M059J (cell line): ENCODE measurements at places on chromosomes 13 and 19.

DNA sequence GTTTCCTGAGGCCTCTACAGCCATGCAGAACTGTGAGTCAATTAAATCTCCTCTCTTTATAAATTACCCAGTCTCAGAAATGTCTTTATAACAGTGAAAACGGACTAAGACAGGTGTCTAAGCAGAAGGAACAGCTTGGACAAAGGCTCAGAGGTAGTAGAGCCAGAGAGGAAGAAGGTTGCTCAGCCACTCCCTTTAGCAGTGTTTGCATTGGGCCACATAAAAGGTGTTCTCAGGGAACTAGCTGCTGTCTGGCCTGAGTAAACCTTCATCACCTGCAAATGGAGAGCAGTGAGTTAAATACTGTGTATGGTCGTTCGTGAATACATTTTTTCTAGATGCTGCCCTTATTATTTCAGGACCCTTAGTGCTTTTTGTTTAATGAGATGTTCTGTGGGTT is 383.4 kb downstream of the EFNB2 start:
- no peak for DNase-seq

- no peak for DNase-seq
These were observed 1388.8 kb downstream of the UQCRFS1 start for GRCh38 chr19:27824108-27824507.

DNA sequence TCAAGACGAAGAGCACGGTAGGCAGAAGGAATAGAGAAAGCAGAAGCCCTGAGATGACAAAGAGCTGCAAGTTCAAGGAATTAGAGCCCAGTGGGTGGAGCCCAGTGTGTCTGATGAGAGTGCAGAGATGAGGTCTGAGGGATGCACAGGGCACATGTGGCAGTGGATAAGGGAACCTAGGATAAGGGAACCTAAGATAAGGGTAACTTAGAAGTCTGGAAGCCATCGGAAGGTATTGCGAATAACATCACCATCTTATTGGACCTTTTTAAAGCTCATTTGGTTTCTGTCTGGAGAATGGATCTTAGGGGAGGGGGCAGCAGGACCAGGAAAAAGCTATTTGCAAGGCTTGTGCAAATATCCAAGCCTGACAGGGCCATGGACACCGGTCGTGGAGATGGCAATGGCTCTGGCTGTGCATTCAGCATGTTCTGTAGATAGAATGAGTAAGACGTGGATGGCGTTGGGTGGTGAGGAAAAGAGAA is 1.3 kb downstream of the FPR3 start:
- no peak for DNase-seq

DNA sequence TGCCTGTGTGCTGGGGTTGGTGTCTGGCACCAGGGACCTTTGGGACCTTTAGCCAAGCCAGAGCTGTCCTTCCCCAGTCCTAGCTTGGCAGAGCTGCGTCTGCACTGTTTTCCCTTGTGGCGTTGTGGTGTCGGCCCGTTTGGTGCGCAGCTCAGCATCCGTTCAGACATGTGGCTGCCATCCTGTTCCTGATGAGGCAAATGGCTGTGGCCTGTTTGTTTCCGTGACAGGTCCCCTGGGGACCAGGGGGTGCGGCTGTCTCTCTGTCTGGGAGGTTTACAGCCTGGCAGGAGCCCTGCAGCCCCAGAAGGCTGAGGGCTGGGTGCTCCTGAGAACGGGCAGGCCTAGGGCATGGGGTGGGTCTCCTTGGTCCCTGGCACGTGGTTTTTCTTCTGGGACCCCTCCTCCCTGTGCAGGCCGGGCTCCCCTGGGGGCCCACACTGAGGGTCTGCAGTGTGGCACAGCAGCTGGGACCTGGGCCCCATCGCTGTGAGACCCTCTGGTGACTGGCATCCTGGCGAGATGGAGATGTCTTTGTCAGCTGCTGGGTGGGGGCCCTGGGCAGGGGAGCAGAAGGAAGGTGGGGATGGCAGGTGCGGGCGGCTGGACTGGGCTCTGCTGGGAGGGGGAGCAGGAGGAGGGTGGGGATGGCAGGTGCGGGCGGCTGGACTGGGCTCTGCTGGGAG is 4.0 kb downstream of the SPPL2B start:
- DNase-seq: no peak

DNA sequence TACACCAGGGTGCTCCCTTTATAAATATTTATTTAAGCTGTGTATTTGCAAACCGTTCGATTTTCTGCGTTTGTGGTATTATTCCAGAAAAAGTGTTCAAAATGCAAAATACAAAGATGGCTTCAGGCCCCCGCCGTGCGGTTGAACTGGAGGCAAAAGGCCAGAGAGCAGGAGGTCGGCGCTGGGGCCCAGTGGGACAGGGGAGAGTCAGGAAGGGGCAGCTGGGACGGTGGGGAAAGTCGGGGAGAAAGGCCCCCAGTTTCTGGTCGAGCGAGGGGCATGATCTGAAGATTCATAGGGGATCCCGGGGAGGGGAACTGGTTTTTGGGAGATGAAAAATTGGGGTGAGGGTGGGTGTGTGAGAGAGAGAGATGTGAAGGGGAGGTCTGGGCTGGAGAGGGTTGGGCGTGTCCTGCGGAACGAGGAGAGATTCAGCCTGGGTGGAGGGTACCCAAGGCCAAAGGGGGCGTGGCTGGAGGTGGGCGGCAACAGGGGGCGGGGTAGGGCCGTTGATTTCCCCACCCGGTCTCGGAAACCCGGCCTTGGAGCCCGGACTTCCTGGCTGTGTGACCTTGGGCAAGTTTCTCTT is 678 bp downstream of the ISOC2 start:
- peak; percentile 52 for DNase-seq

- no peak for DNase-seq
These were observed 33.5 kb upstream of the UFM1 start for GRCh38 chr13:38316129-38316528.

GRCh38 chr13:51938454-51938853 is 72.8 kb downstream of the ATP7B start:
- DNase-seq: no peak

DNA sequence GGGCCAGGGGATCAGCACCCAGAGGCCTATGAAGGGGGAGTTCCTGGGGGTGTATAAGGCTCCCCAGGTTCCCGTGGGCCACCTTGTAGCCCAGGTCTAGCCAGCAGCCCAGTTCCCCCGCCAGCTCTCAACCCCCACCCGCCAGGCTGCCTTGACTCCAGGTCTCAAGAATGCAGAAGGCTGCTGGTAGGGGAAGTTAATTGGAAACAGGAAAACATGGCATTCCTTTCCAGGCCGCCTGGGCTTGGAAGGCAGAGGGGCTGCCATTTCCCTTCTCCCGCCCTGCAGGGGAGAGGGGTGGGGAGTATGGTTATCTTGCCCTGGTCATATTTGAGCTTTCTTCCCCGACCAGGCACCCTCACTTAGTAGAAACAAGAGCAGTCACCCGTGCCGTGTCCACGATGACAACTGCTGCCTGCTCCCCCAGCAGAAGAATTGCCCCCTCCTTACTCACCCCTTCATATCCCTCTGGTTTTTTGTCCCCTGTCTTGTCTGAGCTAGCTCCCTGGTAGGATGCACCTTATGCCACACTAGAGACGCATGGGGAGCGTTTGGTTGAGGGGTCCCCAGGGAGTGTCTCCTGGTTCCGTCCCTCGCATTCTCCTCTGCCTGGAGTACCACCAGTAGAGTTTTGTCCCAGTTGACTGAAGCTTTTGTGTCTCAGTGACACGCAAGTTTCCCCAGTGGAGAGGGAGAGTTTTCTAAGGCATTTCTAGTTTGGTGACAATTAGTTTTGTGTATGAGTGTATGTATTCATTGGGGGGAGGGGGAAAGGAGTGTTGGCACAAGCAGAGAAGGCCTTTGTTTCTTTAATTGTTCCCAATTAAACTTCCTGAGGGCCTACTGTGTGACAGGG is 4.5 kb downstream of the BICRA start:
- DNase-seq: peak; percentile 58

- DNase-seq: no peak
These were observed 16.4 kb downstream of the FPR3 start for GRCh38 chr19:51811344-51811743.

GRCh38 chr19:4144666-4145249 is 8.7 kb upstream of the CREB3L3 start:
- DNase-seq: peak; percentile 71

GRCh38 chr19:53969366-53969765 is 6.6 kb downstream of the CACNG8 start:
- no peak for DNase-seq

GRCh38 chr19:36051236-36051635 is 2.8 kb downstream of the THAP8 start:
- no peak for DNase-seq

DNA sequence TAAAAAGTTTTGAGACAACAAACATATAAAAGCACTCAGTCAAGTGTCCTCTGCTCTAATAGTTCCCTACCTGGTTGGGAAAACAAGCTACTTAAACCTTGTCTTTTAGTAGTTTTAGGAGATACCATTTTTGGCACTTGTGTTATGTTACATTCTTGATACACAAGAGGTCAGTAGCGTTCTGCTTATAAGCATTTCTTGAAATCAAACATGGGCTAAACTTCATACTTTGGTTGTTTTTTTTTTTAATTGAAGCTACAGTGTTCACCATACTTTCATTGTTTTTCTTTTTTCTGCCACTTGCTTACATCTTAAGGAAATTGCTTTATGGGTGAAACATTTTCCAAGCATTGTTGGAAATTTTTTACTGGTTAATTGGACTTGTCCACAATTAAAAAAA is 12.9 kb downstream of the NHLRC3 start:
- peak; percentile 42 for DNase-seq

GRCh38 chr19:37975596-37976515 is 68.8 kb downstream of the SIPA1L3 start:
- no peak for DNase-seq

- peak; percentile 99 for DNase-seq
These were observed 3.0 kb upstream of the ZFP36 start for GRCh38 chr19:39403331-39404312.

- DNase-seq: no peak
These were observed 48.4 kb upstream of the SPRY2 start for GRCh38 chr13:80389073-80390038.

DNA sequence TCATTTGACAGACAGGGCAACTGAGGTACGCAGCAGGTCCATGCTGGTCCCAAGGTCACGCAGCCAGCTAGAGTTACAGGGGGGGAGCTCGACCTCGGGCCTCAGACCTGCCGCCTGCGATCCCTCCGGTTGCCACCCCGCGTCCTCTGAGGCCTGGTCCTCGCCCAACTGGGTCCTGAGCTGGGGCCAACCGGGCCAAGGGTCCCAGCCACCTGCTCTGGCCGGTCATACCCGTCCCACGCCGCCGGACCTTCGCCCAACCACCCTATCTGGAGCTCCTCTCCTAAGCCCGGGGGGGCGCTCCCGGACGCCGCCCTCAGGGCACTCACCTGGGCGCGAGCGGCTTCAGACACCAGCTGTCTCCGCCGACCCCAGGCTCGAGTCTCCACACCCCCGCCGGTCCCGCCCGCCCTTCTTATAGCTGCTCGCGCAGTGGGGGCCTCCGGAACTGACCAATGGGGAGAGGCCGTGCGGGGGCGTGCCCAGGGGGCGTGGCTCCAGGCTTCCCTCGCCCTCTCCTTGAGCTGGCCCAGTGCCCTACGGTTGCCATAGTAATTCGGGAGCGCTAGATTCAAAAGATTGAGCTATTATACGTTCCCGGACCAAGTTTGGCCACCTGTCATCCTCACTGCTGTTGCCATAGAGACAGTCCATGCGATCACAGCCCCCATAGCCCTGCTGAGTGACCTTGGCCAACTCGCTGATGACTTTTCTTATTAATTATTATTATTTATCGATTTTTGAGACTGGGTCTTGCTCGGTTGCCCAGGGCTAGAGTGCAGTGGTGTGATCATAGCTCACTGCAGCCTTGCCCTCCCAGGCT is at the start of gene PLIN5:
Gene PLIN5 (minus strand): TSS at position 389 of the 823 bp plus-strand sequence. CDS start 1,150 bp downstream, outside the sequence.
- DNase-seq: peak; percentile 71

DNA sequence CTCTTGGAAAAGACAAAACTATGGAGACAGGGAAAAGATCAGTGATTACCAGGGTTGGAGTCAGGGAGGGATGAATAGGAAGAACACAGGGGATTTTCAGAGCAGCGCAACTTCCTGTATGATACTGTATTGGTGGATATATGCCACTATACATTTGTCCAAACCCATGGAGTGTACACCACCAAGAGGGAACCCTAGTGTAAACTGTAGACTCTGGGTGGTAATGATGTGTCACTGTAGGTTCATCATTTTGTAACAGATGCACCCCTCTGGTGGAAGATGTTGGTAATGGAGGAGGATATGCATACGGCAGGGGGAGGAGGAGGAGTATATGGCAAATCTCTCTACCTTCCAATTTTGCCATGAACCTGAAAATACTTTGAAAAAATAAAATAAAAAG is 68.1 kb downstream of the UFM1 start:
- DNase-seq: peak; percentile 36

GRCh38 chr13:111404746-111405145 is 84.3 kb downstream of the TEX29 start:
- no peak for DNase-seq

DNA sequence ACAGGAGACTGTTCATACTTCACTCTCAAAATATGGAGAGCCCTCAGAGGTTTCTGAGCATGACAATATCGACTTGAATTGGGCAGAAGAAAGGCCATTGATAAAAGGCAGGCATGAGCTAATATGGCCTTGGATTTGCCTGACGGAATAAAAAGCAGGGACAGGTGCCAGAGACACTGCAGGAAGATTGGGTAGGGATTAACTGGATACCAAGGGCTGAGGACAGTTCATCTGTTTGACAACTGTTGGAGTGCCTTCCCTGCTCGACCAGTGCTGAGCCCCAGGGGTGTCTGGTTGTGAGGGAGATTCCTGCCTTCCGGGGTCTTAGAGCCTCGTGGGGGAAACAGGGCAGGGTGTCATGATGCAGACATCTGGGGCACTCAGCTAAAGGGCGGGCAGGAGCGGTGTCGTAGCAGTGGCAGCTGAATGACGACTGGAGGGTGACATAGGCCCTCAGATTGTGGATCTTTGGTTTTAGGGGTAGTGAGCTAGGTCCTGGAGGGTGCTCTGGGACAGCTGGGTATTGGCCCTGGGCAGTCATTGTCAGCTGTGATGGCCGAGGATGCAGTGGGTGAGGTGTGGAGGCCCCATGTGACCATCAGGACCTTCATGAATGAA is 12.3 kb downstream of the GATAD2A start:
- no peak for DNase-seq

DNA sequence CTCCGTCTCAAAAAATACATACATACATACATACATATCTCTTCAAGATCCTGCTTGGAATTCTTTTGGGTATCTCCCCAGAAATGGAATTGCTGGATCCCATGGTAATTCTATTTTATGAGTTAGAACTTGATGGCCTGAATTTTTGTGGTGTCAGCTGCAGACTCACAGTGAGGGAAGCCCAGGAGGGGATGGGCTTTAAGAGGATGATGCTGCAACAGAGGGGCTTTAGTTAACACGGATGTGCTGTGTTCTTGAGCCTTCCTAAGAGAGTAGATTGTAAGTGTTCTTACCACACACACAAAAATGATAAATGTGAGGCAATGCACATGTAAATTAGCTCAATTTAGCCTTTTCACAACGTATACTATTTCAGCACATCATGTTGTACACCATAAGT is 31.8 kb downstream of the CACNG6 start:
- peak; percentile 15 for DNase-seq

DNA sequence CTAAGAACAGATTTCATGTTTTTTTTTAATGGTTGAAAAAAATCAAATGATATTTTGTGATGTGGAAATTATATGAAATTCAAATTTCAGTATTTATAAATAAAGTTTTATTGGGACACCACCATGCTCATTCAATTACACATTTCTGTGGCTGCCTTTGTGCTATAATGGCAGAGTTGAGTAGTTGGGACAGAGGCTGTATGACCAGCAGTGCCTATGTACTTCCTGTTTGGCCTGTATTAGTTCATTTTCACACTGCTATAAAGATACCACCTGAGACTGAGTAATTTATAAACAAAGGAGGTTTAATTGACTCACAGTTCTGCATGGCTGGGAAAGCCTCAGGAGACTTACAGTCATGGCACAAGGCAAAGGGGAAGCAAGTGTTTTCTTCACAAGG is 33.6 kb downstream of the AKAP11 start:
- DNase-seq: peak; percentile 2
